Brain (organoid and tissue), 16 donors: ENCODE measurements at places on chromosomes 11 and 22.

GRCh38 chr11:75223954-75224643, 16.5 kb upstream of the TPBGL start:
- no peak for DNase-seq

DNA sequence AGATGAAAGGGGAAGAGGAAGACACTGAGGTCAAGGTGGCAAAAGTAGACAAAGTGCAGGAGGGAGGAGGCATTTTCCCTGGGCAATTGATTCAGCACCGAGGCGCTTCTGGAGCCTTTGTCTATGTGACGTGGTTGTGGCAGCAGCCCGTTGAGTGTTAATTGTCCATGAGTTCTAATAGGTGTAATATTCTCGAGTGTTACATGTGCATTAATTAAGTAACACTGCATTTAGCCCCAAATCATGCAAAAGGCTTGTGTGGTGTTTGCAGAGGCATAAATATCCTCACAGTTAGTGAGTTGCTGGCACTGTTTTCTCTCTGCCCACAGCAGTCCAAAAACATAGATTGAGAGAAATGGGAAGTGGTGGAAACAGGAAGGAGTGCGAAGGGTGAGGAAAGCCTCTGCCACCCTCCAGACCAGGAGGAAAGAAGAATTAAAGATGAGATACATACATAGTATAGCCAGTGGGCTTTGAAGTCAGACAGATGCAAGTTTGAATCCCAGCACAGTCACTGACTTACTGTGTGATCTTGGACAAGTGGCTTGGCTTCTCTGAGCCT, 361.2 kb downstream of the MN1 start:
- DNase-seq, result no peak

DNA sequence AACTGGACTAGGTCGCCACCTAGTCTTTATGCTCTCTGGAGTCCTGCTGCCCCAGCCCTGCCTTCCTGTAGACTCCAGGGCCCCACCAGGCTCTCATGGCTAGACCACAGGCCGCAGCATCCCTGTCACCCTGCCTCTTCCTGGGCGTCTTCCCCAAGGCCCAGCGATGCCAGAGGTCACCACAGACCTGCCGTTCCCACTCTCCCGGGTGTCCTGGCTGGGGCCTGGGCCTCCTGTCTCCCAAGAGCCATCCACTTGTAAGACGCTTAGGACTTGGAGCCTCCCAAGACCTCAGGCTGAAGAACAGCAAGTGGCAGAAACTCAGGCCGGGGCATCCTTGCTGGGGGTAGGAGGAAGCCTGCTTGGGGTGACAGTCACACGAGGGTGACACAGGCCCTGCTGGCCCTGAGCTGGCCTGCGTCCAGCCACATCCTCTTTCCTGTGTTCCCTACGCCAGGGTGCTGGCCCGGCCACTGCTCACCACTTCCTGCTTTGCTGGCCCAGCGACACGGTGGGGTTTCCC, 2.0 kb upstream of the TCIRG1 start:
- no peak for DNase-seq

DNA sequence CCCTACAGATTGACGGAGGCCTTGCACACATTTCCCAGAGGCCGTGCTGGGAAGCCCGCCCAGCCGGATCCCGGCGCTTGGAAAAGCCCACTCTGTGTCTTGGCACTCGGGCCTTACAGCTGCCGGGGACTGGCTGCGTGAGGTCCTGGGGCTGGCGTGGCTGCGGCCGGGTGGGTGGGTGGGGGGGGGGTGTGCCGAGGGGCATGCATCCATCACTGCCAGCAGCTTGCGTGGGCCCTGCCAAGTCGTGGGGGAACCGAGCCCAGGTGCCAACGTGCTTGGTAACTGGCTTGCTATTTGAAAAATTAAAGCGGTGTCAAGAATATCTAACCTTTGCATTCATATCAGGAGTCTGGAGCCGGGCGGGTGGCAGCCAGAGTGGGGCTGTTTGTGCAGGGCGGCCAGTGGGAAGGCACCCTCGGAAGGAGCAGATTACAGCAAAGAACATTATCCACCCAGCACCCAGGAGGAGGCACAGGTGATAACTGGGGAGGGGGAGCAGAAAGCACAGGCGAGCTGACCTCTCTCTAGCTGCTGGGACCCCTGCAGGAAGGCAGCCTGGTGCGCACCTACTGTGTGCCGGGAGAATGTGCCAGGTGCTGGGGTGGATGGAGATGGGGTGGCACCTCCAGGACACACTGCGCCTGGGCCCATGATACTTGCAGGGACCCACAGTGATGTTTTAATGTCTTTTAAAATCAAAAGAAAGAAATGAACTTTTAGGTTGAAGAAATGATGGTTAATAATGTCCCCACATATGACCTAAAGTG, 28.5 kb upstream of the SMIM38 start:
- peak; percentile 77 for DNase-seq

DNA sequence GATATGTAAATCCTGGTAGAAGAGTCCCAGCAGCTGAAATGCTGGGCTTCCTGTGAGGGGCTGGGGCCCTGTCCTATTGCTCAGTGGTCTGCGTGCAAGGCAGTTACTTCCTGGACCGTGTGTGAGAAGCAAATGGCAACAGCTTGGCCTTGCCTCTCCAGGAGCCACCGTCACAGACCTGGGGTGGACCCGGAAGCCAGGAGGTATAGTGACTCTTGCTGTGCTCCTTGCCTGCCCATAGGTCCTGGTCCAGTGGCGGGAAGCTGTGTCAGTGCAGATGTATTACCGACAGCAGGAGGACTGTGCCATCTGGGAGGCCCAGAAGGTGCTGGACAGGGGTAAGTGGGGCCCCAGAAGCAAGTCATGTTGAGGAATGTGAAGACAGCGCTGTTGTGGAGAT, 54.3 kb downstream of the PISD start:
- no peak for DNase-seq

GRCh38 chr11:65356394-65356972, 1.9 kb downstream of the TIGD3 start:
- DNase-seq, result peak; percentile 13

DNA sequence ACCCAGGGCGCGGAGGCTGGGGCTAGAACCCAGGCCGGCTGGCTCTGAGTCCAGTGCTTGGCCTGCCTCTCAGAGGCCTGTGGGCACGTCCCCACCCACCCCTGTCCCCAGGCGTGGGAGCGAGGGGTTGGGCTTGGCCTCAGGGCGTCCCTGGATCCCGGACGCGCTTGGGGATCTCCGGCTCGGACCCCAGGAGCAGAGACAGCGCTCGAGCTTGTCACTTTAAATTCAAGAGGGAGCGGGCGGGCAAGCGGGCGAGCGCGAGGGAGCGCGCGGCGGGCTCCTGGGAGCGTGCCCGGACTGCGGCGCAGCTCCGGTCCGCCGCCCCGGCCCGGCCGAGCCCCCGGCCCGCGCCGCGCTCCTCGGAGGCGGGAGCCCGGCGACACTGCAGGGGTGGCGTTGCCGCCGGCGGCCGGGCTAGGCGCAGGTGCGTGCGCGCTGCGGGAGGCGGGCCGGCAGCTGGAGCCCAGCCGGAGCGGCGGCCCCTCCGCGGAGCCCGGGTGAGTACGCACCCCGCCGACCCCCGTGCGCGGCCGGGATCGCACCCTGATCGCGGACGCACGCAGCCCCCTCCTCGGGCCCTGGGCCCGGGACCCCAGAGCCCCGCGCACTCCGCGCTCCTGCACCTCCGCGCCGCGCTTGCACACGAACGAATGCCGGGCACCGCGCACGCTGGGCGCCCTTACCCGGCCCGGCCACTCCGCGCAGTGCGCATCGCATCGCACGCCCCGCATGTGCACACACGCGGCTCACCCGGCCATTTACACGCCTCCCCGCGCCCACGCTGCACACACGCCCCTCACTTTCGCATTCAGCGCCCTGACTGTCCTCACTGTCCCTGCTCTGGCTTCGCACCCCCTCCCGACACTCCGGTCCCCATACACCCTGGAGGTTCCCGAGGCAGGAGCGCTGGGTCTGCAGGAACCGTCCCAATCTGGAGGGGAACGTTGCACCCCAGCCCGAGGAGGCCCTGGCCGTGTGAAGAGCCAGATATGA, at the start of gene SYT12:
Gene SYT12 (plus strand): TSS at position 174 of the 996 bp plus-strand sequence. CDS start 7,011 bp downstream, outside the sequence.
- peak; percentile 15 for DNase-seq

DNA sequence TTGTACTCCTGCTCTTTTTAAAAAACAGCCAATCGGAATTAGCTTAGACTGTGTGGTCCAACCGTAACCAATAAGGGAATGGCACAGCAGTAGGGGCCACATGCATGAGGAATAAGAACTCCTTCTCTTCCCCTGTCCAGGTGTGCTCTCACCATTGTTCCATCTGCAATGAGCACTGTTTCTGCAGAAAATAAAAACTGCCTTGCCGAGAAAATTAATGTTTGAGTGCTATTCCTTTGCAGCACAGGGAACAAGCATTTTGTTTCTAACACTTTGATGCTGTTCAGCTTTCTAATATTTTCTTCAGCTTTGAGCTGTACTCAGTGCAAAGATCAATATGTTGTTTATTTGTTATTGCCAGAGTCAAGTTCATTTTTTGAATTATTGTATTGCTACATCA, 57.9 kb downstream of the PIWIL3 start:
- DNase-seq, result no peak

GRCh38 chr11:126731576-126732142, 268.9 kb downstream of the KIRREL3 start:
- DNase-seq, result peak; percentile 39

DNA sequence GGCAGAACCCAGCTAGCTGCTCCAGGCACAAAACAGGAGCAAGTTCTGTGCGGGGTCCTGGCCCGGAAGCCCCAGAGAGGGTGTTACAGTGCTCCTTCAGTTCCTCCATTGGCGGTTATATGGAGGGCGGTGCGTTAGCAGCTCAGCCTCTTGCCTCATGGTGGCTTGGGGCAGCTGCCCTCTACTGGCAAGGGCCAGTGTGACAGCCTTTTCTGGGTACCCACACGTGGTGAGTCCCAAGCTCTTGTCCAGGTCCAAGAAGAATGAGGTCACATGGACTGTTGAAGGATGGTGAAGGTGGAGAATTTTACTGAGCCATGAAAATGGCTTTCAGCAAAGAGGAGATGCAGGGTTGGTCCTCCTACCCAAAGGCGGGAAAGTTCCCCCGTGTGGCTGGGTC, 100.5 kb downstream of the WT1 start:
- DNase-seq, result no peak

- no peak for DNase-seq
These were observed 15.6 kb downstream of the PANX1 start for GRCh38 chr11:94144216-94144615.

DNA sequence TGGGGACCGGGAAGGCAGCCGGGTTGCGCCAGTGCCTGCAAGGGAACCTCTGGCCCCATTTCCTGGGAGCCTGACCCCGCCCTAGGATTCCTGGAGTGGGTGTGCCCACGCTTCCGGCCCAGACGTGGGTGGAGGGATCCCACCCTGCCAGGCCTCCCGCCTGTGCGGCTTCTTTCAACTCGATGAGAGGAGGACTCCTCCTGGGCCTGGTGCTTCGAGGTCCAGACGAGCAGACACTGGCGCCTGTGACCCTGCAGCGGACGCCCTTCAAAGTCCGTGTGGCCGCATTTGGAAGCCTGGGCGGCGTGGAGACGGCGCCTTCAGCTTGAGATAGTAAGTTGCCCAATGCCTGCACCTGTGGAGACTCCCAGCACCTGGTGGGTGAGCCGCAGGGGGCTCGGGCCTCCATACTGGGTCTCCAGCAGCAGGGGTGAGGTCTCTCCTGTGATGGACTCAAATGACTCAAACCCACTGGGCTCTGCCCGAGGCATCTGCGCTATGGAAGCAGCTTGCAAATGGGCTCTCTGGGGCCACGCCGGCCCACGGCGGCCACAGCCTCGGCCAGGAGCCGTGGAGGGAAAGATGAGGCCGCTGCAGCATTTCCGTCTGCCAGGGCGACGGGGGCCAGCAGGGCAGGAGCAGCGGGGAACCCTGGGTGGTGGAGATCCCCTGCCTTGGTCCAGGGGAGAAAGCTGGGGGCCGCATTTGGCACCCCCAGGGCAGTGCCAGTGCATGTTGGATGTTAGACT, 64.3 kb upstream of the PPARA start:
- no peak for DNase-seq

- peak; percentile 72 for DNase-seq
These were observed 269.3 kb upstream of the MPPED2 start for GRCh38 chr11:30855383-30856006.

- DNase-seq, result peak; percentile 7
These were observed 612 bp downstream of the GTSE1 start for GRCh38 chr22:46297151-46297812.

DNA sequence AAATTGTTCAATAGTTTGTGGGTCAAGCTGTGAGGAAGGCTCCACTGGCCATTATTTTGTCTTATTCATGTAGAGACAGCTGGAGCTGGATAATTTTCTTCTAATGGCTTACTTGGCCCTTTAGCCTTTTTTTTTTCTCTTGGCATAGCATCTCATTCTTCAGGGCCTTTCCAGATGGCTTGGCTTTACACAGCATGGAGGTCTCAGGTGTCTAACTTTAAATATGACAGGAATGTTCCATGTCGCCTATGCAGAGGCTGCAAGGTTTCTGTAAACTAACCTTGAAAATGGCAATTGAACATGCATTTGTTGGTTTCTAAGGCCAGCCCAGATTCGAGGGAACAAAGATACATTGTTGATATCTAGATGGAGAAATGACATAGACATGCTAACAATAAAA, 247.9 kb upstream of the CNTN5 start:
- DNase-seq, result no peak

DNA sequence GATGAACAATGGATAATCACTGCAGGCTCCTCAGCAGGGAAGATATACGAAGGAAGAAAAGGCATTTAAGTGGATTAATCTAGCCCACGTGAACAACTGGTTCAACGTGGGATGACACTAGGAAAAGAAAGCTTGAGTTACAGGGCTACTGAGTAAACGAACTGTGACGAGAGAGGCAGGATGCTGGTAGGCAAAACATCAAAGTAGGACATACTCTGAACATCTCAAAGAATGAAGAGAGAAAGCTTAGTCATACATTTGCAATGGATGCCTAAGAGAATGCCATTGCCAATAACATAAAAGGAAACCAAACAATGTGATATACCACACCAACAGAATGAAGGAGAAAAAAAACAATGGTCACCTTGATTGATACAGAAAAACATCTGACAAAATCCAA, 12.9 kb downstream of the USP28 start:
- no peak for DNase-seq

DNA sequence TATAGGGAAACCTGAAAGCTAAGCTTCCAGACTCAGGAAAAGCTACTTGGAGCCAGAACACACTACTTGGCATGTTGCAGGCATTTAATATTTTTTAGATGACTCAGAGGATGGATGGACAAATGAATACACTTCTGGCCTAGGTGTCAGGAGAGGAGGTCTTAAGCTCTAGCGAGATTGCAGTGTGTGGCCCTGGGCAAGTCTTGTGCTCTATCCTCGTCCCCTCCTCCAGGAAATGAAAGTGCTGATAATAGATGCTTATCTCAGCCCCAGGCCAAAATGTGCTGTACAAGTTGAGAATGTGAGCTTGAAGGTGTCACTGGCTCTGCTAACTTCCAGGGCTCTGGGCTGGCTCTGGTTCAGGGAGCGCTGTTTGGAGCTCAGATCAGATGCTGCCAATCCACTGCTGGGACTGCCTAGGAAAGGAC, 136.3 kb downstream of the PKNOX2 start:
- peak; percentile 35 for DNase-seq
